ENCODE measurements at places on chromosomes 11 and 22.
A peak's percentile ranks its signal among the peaks of the same experiment; 100 is the strongest.

DNA sequence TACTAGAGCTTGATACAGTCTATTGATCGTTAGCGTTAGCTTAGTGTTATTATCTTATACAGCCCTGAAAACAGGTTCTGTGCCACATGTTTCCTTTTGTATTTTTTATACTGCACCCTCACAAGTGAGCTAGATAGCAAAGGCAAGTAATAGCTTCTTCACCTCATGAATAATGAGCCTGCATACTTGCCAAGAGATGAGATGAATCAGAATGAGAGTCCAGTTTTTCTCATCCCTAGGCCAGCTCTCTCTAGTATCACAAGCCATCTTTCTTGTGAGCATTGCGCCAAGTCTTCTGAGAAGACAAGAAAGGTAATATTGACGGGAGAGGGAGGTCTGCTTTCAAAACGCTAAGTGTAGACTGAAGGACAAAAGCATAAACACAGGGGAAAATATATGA, 8.7 kb upstream of the CARD18 start:
- DNase-seq = no peak

GRCh38 chr11:6328321-6328720, 8.0 kb upstream of the CAVIN3 start:
- DNase-seq = peak; percentile 5

DNA sequence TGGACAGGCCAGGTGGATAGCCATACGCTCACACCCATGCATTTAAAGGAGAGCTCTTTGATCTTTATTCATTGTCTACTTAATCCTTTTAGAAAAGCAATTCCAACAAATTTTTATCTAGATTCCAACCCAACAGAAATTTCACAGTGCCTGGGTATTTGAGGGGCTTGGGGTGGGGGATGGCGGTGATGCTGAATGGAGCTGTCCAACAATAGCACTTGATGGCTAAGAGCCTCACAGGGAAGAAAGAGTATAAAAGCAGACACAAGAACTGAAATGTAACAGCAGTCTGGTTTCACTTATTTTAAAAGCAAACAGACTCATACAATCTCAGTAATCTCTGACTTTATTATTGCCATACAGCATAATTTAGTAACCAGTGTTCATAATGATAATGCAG, 101.8 kb upstream of the SORL1-AS1 start:
- no peak for DNase-seq

DNA sequence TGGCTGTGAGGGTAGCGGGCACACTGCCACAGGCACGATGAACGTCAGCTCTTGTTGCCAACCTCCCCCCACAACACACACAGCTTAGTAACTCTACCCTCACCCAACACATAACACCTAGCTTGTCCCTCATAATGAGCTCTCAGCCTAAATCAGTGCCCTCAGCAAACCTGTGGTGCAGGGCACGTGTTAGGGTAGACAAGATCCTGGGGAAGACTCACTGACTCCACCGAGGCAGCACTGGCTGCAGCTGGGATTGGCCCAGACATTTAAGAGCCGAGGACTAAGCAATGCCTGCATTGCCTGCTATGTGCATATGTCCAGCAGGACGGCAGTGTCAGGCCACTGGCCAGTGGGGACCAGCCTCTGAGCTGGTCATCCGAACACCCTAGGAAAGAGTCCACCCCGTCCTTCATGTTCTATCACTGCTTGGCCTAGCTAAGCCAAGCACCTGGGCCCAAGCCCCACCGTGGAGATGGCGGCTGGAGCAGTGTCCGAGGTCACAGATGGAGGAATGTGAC, 32.9 kb upstream of the TRIM29 start:
- DNase-seq = no peak

- no peak for DNase-seq
Measured at GRCh38 chr11:57474803-57475115, 14.4 kb downstream of the RTN4RL2 start.

DNA sequence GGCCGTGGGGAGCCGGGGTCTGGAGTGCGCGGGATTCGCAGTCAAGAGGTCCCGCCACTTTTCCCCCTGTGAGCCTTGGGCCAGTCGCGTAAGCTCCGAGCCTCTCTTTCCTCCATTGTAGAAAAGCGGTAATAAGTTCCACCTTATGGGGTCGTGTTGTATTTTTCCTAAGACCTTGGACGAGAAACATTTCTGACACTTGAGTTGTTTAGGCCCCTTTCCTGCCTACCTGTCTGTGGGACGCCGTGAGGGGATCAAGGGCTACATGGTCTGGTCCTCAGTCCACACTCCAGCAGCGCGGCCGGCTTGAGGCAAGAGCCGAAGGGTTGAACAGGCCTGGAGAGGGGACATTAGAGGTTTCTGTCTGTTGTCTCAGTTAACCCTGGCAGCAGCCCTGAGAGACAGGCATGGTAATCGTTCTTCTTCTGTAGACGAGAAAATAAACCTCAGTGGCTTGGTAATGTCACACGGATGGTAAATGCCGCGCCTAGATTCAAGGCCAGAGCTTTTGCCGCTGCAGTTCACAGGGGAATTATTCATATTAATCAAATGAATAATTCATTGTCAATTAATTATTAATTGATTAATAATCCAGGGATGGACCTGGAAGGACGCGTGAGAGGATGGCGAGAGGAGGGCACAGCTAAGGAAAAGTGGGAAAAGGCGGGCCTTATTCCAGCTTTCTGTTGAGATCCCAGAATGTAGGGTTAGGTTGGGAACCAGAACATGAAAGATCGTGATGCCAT, 545 bp downstream of the FEN1 start:
- DNase-seq = no peak

- no peak for DNase-seq
Measured at GRCh38 chr11:126611438-126611837, 256.0 kb downstream of the ST3GAL4 start.

Data from fibroblast of skin of abdomen (primary cell).